EH (cell line): ENCODE measurements at places on chromosomes 3 and 15.
A peak's percentile ranks its signal among the peaks of the same experiment; 100 is the strongest.

DNA sequence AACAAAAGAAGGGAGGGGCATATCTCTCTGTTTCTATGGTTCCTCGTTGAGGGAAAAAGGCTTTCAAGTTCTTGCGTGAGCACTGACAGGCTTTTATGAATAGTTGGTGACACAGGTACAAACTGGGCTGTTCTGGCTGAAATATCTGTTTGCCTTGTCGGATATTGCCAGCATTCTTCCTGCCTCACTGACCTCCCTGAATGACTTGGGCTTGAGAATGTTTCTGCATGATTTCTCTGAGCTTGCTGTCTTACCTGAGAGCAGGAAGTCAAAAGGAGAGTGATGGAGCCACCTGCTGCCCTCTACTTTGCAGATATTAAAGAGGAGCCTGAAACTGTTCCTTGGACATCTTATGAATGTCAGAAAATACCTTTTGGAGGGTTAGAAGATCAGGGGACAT, 4.8 kb downstream of the GCNT3 start:
- no peak for DNase-seq

GRCh38 chr3:17359911-17360310, 382.5 kb downstream of the TBC1D5 start:
- peak; percentile 32 for DNase-seq

DNA sequence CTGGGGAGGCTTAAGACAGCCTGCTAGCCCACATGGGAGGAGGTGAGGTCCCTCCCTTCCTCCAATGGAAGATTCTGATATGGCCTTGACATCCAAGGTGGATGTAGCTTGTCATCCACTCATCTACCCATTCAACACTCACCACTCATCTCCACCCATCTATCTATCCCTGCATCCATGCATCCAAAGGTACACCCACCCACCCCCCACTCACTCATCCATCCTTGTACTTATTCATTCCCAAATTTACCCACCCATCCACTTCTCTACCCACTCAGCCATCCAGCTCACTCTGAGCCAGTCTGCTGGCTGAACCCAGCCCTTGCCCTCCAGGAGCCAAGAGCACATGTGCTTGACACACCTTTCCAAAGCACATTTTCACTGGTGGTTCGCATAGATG, 189.7 kb downstream of the TLE3 start:
- no peak for DNase-seq

GRCh38 chr15:70382762-70383458, 285.2 kb upstream of the TLE3 start:
- DNase-seq = no peak

DNA sequence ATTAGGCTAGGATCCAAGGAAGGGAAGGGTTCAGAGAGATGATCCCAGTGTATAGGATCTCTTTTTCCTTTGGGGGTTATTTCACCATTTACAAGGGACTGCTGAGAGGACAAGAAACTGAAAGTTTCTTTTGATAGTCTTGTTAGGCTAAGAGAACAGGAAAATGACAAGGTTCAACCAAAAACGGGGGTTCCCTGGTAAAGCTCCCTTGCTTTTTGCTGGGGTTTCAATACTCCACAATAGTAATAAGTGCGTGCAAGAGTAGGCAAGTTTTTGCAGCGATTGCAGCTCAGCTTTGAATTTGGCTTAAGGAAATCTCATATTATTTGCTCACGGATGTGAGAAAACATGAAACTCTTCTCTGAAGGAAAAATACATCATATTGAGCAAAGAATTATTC, 18.8 kb upstream of the SUSD5 start:
- no peak for DNase-seq

DNA sequence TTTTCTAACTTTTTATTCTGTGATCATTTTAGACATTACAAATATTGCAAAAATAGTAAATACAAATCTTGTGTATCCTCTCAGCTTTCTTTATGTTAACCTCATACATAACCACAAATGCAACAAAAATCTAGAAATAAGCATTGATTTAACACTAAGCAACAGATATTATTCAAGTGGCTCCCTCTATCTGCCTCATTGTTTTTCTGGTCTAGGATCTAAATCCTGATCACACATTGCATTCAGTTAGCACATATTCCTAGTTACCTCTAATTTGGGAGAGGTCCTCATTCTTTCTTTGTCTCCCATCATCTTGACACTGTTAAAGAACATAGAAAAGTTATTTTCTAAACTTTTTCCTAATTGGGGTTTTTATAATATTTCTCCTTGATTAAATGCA, 1126.0 kb downstream of the ROBO2 start:
- DNase-seq = no peak

DNA sequence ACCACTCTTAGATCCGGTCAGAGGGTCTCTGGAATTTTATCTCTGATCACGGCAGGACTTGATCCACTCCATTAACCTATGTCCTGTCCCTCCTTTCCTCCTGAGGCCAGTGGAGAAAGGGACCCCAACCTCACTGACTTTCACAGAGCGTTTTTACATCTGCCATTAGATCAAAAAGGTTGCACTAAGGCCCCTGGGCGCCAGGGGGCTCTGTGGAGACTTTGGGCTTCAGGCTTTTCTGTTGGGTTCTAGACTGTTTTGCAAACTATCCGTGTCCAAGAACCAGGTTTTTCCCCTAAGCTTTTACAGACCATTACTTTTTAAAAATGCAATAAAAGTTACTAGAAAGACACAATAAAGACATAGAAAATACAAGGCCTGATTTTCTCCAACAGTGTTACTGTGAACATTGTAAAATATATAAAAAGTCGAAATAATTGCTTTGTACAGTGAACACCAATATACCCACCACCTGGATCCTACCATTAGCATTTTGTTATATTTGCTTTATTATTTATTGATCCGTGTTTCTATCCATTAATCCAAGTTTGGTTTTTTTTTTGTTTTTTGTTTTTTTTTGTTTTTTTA, 159.7 kb downstream of the POLR2M start:
- peak; percentile 63 for DNase-seq

DNA sequence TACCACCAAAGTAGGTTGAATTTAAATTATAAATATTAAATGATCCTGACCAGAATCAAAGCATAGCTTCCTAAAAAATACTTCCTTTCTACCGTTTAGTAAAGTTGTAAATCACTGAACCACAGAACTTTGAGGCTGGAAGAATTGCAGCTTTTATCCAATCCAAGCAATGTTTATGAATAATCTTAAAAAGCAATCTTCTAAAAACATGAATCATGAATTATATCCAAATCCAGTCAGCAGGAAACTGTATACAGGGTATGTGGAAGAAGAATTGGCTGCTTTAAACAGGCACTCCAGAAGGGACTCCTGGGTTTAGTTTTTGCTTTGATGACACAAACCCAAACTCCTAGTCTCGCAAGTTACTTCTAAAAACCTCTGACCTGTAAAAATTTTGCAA, 30.2 kb downstream of the HEG1 start:
- DNase-seq = peak; percentile 71

- DNase-seq = peak; percentile 28
Measured at GRCh38 chr3:162769564-162769963, 1273.0 kb downstream of the OTOL1 start.

GRCh38 chr3:188153437-188154013, 432 bp upstream of the LPP start:
- DNase-seq = peak; percentile 98

DNA sequence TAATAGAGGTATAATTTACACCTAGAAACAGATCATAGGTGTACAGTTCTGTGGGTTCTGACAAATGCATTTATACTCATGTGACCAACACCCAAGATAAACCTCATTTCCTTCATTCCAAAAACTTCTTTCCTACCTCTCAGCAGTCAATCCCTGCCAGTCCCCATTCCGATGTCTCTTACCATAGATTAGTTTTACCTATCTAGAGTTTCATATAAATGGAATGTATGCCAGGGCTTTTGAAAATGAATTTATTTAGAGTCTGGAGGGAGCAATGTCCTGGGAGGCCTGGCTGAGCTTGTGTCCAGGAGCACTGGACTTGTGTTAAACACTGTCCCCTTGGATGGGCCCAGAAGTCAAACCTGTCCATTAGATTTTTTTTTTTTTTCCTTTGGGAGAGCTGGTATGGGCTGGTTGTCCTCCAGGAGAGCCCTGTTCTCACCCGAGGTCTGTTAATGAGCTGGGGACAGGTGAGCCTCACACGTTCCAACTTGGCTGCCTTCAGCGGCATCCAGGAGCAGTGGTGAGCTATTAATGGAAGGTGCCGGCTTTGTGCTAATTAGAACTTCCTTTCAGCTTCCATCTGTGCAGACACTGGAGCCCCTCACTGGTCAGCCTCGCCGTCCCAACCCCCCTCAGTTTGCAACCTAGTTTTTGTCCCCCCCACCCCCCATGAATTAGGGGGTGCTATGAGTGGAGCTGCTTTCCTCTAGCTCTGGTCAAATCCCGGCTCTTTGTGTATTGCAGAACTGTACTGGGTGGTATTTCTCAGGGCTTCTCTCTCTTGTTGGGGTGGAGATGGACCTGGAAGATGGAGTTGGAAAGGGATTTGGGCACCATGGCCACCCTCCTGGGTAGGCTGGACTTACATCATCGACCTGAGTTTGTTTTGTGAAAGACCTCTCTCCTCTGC, 40.7 kb upstream of the POLG start:
- DNase-seq = no peak

- DNase-seq = no peak
Measured at GRCh38 chr15:93866476-93866875, 364.9 kb upstream of the MCTP2 start.

DNA sequence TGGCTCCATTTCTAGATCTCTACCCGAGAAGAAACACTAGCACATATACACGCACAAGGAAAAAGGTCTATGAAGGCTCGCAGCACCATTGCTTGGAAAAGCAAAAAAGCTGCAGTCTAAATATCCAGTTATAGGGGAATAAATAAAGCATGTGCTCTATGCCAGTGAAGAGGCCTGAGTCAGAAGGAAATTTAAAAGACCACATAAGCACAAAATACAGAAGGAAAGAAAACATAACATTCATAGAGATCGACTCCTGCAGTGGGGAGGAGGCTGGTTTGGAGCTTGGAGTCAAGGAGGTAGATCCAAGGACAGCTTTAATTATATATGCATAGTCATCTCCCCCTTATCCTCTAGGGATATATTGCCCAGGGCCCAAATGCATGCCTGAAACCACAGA, 114.4 kb downstream of the PDZRN3 start:
- peak; percentile 18 for DNase-seq

GRCh38 chr15:28875461-28876000, 10.2 kb upstream of the APBA2 start:
- no peak for DNase-seq

- peak; percentile 84 for DNase-seq
Measured at GRCh38 chr15:59437817-59438624, at the start of gene FAM81A. FAM81A (plus strand) TSS chr15:59438186; CDS start chr15:59458627, 20,441 bp downstream.

- no peak for DNase-seq
Measured at GRCh38 chr3:16288664-16289063, 23.7 kb downstream of the OXNAD1 start.

DNA sequence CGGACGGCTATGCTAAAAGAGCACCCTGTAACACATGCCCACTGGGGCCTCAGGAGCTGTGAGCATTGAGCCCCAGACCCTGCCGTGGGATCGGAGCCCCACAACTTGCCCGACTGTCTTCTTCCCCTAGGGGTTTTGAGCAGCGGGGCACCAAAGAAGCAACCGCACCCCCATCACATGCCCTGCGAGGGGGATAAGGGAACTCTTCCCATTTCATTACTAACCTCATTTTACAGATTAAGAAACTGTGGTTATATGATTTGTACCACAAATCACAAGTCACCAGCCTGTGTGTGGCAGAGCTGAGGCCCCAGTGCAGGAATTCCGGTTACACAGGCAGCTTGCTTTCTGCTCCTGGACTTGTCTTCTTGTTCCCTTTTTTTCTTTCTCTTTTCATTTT, 86.2 kb downstream of the CD47 start:
- DNase-seq = no peak

DNA sequence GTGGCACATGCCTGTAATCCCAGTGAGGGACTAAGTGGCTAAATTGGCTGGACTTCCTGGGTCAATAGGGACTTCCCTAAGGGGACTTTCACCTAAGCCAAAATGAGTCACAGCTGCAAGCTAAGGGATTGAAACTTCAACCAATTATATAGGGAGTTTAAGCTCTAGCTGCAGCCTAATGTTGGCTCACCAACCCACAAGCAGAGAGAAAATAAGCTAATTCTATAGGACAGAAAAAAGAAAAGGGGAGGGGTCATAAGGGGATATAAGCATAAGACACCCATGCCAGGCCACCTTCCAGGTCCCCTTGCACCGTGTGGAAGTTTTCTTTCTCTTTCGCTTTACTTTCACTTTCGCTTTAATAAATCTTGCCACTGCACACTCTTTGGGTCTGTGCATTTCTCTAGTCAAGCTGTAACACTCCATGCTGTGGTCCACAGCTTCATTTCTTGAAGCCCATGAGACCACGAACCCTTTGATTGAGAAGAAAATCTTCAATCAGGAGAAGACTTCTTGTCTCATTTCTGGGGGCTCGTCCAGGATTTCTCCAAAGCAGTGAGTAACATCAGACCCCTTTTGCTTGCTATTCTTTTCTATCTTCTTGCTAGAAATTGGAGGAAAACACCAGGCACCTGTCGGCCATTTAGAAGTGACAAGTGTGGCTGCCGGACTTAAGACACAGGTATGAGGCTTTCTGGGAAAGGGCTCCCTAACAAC, 192.3 kb downstream of the IGSF11 start:
- no peak for DNase-seq

- peak; percentile 9 for DNase-seq
Measured at GRCh38 chr15:60301024-60301423, 96.8 kb downstream of the ANXA2 start.

DNA sequence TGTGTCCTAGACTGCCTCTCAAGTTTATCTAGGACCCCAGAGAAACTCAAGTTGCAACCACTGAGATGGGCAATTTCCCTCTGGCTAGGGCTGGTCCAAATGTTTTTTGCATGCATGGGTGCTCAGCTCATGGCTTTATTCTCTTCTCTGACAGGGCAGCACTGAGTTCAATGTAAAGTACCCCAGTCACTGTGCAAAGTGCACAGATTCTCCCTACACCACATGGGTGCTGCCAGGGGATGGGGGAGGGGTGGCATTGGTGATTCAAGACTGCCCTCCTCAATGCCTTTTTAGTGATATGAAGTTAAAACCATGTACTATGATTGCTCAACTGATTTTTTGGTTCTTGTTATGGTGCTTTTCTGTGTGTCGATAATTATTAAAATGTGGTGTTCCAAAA, 14.8 kb upstream of the RAD51 start:
- no peak for DNase-seq

DNA sequence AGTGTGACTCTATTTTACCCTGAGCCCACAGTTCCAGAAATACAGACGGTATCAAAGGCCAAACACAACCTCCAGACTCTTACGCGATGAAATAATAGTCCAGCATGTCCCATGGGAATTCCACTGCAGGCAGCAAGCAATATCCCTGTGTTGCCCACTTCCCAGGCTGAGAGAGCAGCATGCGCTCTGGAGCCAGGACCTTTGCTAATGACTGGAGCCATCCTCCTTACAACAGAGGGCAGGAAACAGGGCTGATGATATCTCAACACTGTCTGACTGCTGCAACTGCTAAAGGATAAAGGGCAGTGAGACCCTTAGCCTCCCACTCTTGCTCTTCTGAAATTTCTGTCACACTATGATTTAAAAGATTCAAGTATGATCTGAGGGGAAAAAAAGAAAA, 34.8 kb downstream of the MCF2L2 start:
- no peak for DNase-seq

DNA sequence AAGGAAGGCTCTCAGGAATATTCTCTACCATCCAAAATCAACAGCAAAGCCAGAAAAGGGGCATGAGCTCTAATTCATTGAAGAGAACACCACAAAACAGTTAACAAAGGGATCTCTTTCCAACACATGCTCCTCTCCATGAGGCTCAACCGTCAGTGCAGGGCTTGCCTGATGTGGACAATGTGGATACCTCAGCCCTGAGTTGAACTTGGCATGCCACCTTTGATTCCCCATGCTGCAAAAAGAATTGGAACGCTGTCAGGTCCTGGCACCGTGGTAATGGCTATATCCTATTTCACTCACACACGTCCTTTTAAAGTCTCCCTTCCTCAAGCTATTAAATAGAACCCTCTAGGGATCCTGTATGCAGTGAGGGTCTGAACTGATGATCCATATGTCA, 30.7 kb upstream of the IP6K2 start:
- no peak for DNase-seq
